ENCODE measurements at places on chromosomes 5 and 9.

- DNase-seq = no peak
Measured at GRCh38 chr5:103434057-103434456, 128.5 kb downstream of the NUDT12 start.

DNA sequence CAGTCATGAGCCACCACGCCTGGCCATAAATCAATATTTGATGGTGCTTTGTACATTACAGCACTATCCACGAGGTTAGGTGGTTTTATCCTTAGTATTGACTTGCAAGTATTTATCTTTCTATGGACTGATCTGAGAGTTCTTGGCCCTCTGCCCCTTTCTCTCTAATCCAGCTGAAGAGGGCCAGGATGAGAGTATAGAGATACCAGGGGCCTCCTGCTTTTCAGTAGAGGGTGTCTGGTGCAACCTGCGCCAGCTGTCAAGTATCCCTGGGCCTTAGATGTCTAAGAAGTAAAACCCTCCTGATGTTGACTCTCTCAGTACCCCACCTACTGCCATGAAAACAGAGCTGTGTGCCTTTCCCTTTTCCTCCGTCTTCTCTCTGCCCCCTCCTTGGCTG lies 153.4 kb downstream of the SLIT3 start:
- DNase-seq = no peak

- DNase-seq = peak; percentile 63
Measured at GRCh38 chr9:34413231-34413852, 36.6 kb upstream of the MYORG start.

DNA sequence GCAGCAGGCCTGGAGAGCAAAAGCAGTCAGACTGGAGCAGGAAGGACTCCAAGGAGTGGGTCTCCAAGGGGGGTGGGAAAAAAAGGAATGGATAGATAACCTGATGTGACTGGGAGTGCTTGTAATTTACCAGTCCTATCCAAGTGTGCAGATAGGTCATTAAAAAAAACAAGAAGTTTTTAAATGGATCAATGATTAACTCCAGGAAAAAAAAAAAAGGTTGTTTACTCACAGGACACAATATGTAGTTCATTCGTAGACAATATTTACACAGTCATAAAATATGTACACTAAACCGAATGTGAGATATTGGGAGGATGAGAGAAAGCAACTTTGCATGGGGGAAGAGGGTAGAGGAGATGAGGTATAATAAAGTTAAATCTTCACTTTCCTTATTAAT lies 20.4 kb downstream of the ZBTB5 start:
- DNase-seq = no peak

GRCh38 chr5:109739741-109740728 lies 50.3 kb downstream of the MAN2A1 start:
- peak; percentile 63 for DNase-seq

- DNase-seq = no peak
Measured at GRCh38 chr5:54917323-54917722, 68.1 kb downstream of the ESM1 start.

DNA sequence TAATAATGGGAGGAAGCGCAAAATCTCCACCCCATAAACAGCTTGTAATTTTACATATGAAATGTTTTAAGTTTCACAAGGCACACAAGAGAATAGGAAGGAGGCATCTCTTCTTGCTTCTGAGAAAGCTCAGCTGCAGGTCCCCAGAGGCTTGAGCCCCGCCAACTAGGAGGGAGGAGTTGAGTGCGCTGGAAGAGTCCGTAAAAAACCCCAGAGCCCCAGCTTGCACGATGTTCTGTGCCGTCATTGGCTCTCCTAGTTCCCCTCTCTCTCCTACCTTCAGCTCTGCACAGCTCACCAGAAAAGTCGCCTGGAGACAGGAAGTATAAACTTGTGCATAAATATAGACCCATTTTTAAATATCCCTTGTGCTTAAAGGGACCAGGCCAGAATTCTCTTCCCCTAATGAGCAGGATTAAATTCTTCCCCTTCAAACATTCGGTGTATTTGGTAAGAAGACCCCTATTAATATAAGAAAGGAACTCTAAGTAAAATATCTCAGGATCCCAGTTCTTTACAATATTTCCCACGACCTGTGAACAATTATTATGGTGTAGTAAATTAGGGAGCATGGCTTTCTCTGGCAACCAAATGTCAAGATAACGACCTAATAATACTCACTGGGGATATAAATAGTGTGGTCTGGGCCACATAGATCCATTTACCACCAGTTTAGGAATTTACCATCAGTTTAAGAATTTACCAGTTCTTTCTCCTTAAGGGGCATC lies 13.7 kb downstream of the GLRX start:
- no peak for DNase-seq

- peak; percentile 48 for DNase-seq
Measured at GRCh38 chr5:126814721-126815404, 37.9 kb downstream of the LMNB1 start.

DNA sequence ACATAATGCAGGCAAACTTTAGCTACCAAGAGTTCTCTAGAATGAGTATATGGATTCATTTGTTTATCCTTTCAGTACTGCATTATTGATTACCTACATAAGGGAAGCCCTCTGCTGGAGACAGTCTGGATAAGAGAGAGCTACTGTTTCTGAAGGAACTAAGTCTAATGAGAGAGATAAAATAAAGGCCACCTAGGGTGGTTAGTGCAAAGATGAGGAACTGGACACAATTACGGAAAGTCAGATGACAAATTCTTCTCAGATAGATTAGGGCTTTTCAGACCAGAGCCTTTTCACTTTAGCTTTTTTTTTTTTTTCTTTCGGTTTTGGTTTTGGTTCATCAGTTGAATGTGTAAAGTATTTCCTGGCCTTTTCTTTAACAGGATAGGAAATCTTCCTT lies 31.3 kb downstream of the ISOC1 start:
- no peak for DNase-seq

DNA sequence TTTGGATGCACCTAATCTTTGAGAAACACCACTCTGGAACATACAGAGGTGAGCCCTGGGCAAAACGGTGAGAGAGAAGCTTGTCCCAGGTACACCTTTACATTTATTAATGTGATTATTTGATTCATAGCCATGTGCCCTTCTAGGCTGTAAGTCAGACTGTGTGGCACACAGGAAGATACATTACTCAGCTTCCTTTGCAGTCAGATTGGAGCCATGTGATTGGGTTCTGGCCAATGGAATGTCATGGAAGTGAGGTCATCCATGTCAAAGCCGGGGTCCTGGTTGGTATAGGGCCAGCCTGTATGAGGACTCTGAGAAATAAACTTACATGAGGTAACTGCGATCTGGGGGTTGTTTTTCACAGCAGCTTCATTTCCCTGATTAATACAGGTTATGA lies 106.8 kb upstream of the CD180 start:
- DNase-seq = peak; percentile 41

- no peak for DNase-seq
Measured at GRCh38 chr9:126038790-126039189, 287.8 kb upstream of the MVB12B start.

- DNase-seq = no peak
Measured at GRCh38 chr5:169811680-169812079, 168.6 kb downstream of the INSYN2B start.

GRCh38 chr9:124260769-124261603 lies 3.2 kb downstream of the NEK6 start:
- peak; percentile 76 for DNase-seq

DNA sequence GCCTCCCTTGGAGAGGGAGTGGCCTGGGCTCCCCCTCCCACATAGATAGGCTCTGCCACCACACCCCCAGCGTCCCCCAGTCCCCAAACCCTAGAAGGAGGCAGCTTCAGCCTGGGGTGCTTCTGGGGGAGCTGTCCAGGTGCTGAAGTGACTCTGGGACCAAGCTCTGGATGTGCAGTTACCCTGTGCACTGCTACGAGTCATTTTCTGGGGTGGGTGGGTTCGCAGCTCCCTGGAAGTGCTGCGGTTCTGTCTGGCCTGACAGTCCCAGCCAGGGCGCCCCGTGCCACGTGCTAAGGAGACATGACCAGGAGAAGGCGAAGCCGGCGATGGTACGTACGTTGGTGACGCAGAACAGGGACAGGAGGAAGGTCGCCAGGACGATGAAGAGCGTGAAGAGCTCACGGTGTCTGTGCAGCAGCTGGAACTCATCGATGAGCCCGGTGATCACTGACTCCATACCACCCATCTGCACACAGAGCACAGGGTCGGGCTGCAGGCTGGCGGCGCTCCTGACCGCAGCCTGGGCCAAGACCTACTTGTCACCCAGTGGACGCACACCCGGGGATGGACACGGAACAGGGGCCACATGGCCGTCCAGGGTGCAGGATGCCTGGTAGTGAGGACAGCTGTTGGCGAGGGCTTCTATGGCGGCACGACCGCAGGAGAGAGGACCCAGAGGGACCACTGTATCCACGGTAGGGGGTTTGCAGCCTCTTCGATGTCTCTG lies 35.7 kb downstream of the SLC6A3 start:
- peak; percentile 10 for DNase-seq

- peak; percentile 70 for DNase-seq
Measured at GRCh38 chr9:131481441-131482342, 21.0 kb upstream of the POMT1 start.

- peak; percentile 14 for DNase-seq
Measured at GRCh38 chr9:116450378-116451139, 236.5 kb upstream of the TRIM32 start.

DNA sequence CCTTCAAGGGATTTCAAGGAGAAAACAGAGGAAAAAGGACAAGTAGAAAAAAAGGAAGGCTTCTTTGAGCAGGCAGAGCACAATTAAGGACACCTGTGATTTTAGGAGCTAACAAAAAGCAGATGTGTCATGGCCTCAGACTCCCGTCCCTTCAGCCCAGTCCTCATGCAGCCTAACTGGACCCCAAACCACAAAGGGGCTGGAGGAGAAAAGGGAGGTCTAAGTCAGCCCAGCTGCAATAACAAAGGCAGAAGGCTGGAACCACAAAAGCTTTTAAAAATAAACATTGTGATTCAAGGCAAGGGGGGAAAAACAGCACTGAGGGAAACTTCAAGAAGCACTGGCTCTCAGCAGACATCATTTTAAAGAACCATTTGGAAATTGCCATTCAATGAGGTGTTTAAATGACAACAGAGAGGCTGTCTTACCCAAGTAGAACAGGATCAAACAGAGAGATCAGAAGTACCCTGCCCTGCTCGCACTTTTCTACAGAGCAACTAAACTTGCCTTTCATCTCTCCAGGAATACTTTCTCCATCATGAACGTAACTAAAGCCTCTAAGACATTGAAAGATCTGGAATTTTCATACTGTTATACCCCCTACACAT lies 89.3 kb downstream of the SEMA5A start:
- no peak for DNase-seq

GRCh38 chr9:126157826-126158587 lies 168.6 kb upstream of the MVB12B start:
- no peak for DNase-seq

- DNase-seq = no peak
Measured at GRCh38 chr5:1548702-1549474, 25.1 kb upstream of the LPCAT1 start.

DNA sequence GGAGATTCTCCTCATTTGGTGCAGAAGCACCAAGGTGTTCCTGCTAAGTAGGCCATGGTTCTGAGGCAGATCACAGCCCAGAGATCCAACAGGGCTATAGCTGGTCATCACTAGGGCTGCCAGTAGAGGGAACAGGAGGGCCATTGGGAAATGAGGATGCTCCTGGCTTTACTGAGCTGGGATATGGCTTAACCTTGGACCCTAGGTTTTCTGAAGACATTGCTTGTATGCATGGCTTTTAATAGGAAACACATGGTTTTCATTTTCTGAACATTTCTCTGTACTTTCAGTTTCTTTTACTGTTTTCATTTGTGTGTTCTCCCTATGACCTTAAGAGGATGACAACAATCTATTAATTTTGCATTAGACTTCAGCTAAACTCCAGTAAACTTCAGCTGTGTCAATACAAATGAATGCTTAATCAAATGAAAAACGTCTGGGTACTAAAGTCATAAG lies at the start of gene IFNW1:
Gene IFNW1 (minus strand): TSS at position 406 of the 456 bp plus-strand sequence. CDS start 262 bp downstream, at position 144.
- no peak for DNase-seq

- no peak for DNase-seq
Measured at GRCh38 chr9:135332979-135333748, 146.4 kb upstream of the PPP1R26 start.

- no peak for DNase-seq
Measured at GRCh38 chr9:20903212-20903611, 128.2 kb downstream of the HACD4 start.

GRCh38 chr9:92036411-92036746 lies 78.8 kb downstream of the SPTLC1 start:
- no peak for DNase-seq

GRCh38 chr9:70055406-70056210 lies 12.0 kb downstream of the MAMDC2 start:
- no peak for DNase-seq

GRCh38 chr5:59246882-59247281 lies 646.6 kb downstream of the PDE4D start:
- no peak for DNase-seq

GRCh38 chr9:78515108-78515507 lies 218.2 kb downstream of the PSAT1 start:
- DNase-seq = no peak

GRCh38 chr5:111070272-111071134 lies 1.0 kb upstream of the TSLP start:
- no peak for DNase-seq

DNA sequence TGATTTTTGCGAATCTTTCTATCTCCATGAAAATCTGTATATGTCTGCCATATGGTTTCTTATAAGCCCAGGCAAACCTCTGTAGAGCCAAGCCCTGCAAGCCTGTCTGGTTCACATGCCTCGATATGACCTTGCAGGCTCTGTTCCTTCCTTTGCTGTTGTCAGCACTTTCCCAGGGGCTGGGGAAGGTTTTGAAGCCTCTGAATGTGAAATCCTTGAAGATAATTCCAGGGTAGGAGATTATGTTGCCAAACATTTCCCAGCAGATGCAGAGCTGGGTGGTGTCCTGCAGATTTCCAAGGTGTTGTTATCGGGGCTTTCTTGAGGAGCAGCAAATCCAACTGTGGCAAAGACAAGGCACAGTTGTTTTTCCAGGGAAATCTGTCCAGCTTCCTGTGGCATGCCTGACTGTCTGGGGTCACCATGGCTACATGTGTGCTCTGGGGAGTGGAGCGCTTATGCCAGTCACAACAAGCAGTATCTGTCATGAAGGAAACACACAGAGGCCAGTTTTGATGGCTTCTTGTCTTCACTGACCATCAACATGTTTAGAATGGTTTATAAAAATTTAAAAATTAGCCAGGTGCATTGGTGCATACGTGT lies 60.7 kb upstream of the RPS23 start:
- DNase-seq = no peak

DNA sequence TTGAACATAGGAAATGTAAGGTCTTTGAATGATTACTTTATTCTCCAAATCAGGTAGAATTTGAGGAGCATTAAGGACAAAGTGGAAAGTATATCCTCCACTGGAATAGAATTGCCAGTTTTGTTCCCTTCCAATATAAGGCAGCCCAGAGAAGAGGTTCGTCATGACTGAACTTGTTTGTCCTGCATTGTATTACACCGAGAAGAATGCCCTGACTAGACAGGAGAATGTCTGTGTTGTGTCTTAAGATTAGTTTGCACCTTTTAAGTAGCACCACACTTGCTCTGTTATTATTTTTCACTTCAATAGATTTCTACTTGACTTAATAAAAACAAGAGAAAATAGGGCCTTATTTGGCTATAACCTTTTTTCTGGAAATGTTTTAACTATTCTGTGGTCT lies 586.2 kb upstream of the PTGER4 start:
- peak; percentile 76 for DNase-seq

GRCh38 chr5:102782217-102782872 lies 27.2 kb downstream of the PAM start:
- no peak for DNase-seq

GRCh38 chr9:14895806-14896205 lies 14.4 kb downstream of the FREM1 start:
- peak; percentile 77 for DNase-seq

GRCh38 chr5:39017504-39017903 lies 56.7 kb downstream of the RICTOR start:
- DNase-seq = no peak

- DNase-seq = no peak
Measured at GRCh38 chr9:97628668-97629067, 4.5 kb downstream of the TSTD2 start.

All from epithelial cell of esophagus (primary cell).